HEK293T (cell line): ENCODE measurements at places on chromosomes 16 and 17.

DNA sequence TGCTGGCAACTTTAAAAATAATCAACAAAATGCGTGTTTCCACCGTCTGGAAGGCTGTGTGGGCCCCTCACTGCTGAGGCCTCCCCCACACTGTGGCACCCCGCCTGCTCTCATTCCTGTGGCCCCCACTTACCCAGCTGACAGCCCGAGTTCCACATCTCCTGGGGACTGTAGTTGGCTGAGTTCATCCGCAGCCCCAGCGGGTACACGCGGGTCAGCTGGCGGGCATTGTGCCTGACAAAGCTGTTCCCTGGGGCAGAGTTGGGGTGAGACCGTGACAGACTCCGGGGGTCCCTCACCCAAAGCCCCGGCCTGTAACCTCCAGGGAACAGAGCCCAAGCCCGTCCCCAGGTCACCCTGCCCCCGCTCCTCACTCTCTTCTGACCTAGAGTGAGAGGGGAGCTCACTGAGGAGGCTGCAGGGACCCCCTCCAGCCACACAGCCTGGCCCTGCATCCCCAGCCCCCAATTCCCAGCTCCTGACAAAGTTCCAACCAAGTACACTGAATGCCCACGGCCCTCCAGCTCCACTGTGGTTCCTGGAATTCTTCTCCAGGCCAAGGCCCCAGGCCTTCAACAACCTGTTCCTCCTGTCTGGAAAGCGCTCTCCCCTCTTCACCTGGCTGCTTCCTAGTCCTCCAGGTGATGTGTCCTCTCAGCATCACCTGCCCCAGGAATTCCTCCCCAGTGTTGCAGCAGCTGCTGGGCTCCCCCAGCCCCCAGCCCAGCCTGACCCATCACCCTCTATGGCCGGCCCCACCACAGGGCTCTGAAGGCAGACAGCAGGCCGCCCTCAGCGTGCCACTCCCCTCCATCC, 18.0 kb downstream of the PLCD3 start:
- no peak for DNase-seq

GRCh38 chr17:76989519-76989918, 121.3 kb downstream of the MGAT5B start:
- DNase-seq = no peak

DNA sequence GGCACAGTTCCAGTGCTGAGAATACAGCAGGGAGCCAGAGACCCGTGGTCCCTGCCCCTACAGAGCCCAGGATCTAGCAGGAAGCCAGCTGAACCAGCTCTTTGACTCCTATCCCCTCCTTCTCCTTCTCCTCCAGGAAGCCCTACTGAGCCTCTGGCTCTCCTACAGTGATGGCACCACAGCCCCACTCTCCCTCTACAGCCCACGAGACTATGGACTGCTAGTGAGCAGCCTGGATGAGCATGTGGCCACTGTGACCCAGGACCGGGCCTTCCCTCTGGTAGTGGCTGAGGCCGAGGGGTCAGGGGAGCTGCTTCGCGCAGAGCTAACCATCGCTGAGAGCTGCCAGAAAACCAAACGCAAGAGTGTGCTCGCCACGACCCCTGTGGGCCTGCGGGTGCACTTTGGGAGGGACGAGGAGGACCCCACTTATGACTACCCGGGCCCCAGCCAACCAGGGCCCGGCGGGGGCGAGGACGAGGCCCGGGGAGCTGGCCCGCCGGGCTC, 57.7 kb downstream of the TMEM132E start:
- DNase-seq = no peak

DNA sequence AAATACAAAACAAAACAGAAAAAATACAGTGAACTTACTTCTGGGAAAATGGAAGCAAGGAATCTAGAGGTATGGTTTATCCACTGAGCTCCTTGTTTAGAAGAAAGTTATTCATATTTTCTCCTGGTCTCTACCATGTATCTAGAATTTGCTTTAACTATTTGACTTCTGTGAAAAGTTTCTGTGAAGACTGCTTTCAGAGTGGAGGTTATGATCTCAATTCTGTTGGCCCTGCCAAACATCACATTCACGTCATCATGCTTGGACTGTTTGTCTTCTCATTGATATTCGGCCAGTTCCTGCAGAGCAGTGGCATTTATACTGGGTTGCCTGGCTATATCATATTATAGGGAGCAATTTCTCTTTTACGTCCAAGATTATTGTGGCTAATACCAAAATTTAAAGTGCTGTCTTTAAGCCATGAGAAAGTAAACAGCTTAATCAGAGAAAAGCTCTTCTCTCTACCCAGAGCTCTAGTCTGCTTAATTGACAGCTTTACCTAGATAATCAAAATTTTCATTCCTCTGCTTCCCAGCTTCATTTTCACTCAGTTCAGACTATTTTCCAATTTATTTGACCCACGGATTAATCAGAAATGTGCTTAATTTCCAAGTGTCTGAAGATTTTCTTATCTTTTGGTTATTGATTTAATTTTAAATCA, at the start of gene ABCA8:
TSS of gene ABCA8 (minus strand) at position 212 of the 661 bp plus-strand sequence. CDS start 13,358 bp downstream, outside the sequence.
- DNase-seq = no peak

GRCh38 chr17:34997355-34997862, 17.1 kb downstream of the LIG3 start:
- no peak for DNase-seq

- DNase-seq = no peak
Measured at GRCh38 chr17:79148584-79148983, 74.0 kb downstream of the ENGASE start.
